ENCODE measurements at places on chromosomes 5 and 9.

GRCh38 chr5:34660444-34660843, 4.3 kb downstream of the RAI14 start:
- no peak for DNase-seq

DNA sequence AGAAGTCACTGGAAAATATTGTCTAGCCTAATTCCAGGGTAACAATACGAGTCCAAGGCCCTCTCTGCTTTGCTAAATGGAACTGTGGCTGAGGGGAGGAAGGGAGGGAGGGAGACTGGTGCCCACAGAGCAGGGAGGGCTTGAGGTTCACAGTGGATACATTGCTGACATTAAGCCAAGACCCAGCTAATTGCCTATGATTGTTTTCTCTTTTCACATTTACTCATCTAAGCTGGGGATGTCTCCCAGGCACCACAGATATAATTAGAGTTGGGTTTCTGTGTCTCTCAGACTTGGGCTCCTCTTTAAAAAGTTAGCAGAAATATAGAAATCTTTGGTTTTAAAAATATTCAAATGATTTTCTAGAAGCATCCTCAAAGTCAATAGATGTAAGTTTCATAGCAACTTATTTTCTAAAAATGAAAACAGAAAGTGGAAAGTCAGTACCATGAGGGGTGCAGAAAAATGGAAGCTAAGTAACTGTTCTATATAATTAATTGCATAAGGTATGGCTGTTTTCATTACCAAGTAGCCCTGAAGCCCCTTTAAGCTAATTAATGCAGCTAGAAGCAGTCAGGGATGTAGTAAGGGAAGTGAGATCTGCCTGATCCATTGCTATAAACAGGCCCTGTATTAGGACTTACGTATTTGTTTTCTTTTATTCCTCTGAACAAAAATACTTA, 259.8 kb downstream of the NDUFS4 start:
- no peak for DNase-seq

DNA sequence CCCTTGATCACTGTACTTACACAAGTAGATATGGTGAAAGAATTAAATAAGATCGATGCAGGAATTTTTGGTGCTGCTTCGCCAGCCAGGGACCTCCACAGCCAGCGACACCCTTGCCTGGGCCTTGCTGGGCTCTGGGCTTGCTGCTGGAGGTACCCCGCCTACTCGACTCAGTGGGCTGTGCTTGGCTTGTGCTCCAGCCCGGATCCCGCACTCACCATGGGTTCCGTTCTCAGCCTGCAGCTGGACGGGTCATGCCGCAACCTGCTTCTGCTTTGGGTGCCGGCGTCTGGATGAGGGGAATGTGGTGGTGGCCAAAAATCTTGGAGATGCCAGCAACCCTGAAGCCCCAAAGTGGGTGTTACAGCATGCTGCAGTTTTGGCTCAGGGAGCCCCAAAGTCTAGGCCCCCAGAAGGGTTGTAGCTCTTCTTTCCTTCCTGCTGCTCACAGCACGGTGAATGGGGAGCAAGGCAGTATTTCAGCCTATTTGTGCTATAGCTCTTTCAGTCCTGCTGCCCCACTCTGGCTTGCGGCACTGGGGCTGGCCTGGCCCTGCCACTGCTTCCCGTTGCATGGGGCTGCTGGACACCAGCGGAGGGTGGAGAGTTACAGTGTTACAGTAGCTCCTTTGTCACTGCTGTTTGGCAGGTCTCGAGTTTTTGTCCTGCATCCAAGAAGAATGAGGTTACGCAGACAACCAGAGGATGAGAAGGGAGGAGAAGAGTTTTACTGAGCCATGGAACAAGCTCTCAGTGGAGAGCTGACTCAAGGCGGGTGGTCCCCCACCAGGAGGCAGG, 48.0 kb downstream of the TARS1 start:
- DNase-seq = no peak

DNA sequence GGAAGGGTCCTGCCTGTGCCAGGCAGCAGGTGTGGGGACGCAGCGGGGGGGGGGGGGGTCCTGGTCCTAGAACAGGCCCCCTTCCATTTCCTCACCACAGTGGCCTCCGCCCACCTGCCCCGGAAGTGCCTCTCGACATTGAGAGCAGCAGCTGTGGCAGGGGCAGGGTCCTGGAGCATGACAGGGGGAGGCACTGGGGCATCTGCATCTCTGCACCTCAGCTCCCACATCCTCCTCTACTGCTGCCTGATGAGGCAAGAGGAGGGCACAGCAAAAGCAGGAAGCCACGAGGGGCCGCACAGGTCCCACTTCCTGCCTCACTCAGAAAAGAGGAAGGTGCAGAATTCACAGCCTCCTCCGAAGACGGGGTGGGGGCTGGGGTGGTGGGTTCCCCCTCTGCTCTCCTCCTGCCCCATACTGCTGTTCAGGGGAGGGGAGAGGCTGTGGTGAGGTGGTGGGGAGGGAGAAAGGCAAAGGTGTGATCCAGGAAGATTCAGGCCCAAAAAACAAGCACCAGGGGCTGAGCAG, 14.8 kb downstream of the AKNA start:
- peak; percentile 96 for DNase-seq

DNA sequence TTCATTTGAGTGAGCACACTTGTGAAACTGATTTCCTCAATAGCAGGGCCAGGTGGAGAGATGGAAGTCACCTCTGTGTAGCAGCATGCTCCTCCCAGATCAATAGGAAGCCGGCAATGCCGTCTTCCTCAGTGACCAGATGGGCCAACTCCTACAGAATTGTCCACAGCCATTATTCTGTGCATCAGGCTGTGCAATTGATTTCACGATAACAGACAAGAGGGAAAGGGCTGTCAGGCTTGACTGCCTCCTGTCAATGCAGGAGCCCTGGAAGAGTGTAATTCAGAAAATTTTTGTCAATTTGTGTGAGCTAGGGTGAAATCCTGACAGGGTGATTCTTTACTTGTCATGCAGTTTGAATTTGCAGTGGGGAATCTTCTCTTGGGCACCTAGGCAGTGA, 838.4 kb upstream of the NUDT12 start:
- DNase-seq = no peak
